ENCODE measurements at places on chromosomes 1 and 21.

DNA sequence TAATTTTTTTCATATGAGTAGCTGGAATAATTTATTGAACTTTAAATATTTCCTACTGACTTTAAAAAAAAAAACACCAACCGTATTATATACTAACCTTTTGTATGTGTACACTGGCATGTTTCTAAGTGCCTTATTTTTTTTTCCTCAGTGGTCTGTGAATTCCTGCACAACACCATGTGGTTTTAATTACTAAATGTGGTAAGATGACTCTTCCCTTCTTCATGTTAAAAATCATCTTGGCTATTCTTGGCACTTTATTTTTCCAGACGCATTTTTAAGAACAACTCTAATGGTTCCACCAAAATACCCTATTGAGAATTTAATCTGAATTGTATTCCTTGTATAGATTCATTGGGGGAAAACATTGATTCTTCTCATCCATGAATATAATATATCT is 28.4 kb downstream of the PPP2R5A start:
- no peak for DNase-seq

- peak; percentile 64 for DNase-seq
Observed at GRCh38 chr1:228166170-228166936, 749 bp downstream of the IBA57 start.

DNA sequence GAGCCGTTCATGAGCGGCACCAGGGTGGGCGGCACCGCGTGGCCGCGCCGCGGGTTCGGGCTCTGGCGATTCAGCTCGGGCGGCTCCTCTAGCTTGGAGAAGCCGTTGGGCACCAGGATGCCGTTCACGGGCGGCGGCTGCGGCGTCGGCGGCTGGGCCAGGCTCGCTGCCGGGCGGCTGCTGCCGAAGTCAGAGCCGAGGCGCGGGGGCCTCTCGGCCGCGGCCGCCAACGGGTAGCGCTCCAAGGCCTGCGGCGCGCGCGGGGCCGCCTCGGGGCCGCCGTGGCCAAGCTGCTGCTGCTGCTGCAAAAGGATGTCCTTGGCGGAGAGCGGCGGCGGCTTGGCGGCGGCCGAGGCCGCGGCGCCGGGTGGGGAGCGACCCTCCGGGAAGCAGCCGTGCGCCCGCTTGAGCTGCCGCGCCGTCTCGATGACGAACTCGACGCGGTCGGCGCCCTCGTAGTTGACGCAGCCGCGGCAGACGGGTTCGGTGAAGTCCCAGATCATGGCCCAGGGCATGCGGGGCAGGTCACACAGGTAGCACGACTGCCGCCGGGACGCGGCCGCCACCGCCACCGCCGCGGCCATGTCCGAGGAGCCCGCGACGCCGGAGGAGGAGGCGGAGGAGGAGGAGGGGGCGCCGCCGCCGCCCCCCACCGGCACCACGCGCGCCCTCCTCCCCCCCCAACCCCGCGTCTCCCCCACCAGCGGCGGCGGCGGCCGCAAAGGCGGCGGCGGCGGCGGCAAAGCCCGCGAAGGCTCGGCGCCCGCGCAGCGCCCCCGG is 877 bp downstream of the IRF2BP2 start:
- peak; percentile 51 for DNase-seq

DNA sequence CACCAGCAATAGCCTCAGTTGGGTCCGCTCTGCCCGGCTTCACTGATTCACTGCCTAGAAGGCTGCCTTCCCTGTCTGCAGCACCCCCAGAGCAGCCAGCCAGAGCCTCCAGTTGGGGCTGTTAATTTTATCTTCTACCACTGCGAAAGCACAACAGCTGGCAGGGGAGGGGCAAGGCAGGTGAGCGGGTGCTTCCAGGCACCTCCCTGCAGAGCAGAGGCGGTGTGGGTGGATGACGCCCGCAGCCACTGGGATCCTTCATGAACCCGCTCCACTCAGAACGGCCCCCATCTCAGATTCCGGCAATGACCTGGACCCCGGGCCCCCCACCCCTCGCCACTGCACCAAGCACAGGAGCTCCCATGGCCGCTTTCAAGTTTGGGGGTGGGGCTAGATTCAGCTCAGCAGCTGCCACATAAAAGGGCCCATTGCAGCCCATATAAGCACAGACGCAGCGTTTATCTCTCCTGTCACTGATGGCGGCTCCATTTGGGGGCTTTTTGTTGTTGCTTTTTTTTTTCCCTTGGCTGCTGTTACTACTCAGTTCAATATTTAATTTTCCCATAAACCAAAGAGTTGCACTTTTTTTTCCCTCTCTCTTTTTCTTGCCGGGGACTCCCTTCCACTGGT is 128.0 kb upstream of the KLHDC7A start:
- DNase-seq = no peak

GRCh38 chr1:22595108-22595507 is 31.8 kb downstream of the EPHA8 start:
- no peak for DNase-seq

All from ELF-1 (cell line).